Left ventricle myocardium inferior (tissue), 1 donor: ENCODE measurements at places on chromosomes 5 and 9.

DNA sequence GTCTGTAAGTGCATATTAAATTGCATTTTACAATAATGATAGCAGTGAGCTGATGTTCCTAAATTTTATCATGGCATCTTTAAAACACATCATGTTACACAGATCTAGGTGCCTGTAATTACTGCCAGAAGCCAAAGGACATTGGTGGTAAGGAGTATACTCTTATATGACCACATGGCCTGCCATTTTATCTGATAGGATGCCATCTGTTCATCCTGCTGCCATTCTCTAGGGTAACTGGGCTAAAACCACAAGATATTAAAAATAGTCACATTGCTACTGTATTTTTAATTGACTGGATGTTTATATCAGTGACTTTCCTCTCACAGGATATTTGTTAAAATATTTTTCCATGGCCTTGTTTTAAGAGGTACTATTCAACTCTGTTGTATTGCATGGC, 53.1 kb downstream of the HCN1 start:
- DNase-seq: no peak

DNA sequence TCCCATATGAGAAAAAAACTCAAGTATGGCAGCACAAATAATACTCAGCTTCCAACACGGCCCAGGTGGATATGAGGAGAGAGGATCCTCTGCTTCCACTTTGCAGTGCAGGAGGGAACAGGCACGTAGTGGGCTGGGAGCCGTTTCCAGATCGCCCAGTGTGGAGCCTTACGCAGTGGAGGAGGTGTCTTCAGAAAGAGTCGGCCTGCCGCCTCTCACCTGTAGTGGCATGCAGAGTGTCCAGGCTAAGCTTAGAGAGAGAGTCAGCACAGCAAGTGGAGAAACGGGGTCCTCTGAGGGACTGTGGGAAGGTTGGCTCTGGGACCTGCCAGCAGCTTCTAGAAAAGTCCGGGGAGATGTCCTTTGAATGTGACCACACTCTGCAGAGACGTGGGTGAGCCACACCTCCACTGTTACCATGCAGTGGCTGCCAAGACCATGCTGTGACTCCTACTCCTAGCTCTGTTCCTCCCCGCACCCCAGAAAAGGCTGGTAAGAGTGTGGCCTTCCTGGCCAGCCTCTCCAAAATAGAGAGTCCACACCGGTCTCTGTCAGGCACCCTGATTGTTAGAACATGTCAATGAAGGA, 3.5 kb upstream of the SEMA4D start:
- DNase-seq: no peak

- no peak for DNase-seq
Measured at GRCh38 chr9:119137479-119137878, 231.8 kb downstream of the BRINP1 start.

- DNase-seq: no peak
Measured at GRCh38 chr5:33362915-33363314, 77.8 kb upstream of the TARS1 start.

- no peak for DNase-seq
Measured at GRCh38 chr5:36897616-36898015, 21.0 kb downstream of the NIPBL start.

- DNase-seq: no peak
Measured at GRCh38 chr5:115600766-115601165, 1.5 kb downstream of the TICAM2 start.

DNA sequence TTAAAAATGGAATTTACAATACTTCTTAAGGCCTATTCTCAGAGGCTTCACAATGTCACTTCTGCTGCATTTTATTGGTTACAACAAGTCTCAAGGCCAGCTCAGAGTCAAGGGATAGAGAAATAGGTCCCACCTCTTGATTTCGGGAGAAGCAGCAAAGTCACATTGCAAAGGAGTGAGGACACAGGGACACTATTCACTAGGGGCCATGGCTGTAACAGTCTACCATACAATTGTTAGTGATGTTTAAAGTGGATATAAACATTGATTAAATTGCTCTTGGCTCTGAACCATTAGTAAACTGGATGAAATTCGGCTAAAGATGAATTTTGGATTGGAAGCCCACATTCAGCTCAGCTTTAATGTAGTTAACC, 21.7 kb upstream of the CMBL start:
- DNase-seq: no peak

DNA sequence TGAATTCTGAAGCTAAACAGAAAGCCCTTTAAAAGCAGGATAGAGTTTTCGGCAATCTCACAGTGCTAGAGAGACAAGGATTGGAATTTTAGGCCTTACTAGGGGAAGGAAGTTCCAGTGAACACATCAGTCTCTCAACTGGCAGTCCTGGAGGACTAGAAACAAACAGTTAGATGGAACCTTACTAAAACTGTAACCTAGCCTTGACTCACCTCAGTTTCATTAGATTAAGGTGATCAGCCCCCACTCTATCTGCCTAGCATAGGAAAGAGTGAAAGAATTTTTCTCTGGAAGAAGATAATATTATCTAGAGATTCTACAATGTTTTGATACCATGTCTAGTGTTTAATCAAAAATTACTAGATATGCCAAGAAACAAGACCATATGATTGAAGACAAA, 25.8 kb upstream of the SMIM23 start:
- DNase-seq: no peak

- no peak for DNase-seq
Measured at GRCh38 chr9:120942186-120943001, 15.8 kb upstream of the TRAF1 start.

GRCh38 chr9:68821911-68822310, 116.9 kb downstream of the PIP5K1B start:
- no peak for DNase-seq

GRCh38 chr9:108991479-108991878, 21.8 kb downstream of the CTNNAL1 start:
- DNase-seq: no peak

- DNase-seq: no peak
Measured at GRCh38 chr9:38214432-38214831, 145.4 kb upstream of the SHB start.

- no peak for DNase-seq
Measured at GRCh38 chr5:37631939-37632338, 207.9 kb downstream of the GDNF start.

GRCh38 chr5:171469326-171469725, 49.9 kb downstream of the FGF18 start:
- DNase-seq: no peak

GRCh38 chr5:180507661-180508060, 13.5 kb downstream of the CNOT6 start:
- DNase-seq: no peak

DNA sequence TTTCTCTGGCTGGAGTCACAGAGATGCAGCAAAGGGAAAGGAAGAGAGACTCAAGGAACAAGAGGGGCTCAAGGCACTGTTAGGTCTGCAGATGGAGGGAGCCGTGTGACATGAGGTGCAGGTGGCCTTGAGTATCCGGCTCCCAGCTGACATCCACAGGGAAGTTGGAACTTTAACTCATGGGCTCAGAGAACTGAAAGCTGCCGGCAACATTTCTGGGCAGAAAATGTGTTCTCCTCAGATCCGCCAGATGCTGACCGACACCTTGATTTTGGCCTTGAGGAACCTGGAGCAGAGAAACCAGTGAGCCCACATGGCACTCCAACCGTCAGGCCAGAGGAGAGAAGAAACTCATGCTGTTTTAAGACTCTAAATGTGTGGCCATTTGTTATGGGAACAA, 258.1 kb upstream of the IRX2 start:
- DNase-seq: no peak

DNA sequence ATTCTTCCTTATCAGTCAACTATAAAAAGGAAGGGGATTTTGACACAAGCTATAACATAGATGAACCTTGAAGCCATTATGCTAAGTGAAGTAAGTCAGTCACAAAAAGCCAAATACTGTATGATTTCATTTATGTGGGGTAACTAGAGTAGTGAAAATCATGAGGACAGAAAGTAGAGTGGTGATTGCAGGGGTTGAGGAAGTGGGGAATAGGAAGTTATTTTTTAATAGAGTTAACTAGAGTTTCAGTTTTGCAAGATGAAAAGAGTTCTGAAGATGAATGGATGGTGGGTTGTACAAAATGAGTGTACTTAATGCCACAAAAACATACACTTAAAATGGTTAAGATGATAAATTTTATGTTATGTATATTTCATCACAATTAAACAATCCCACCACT, 65.4 kb upstream of the FAM174A start:
- DNase-seq: no peak

GRCh38 chr9:76564297-76564696, 105.3 kb downstream of the GCNT1 start:
- DNase-seq: no peak

- DNase-seq: no peak
Measured at GRCh38 chr9:2086971-2087370, 71.8 kb downstream of the SMARCA2 start.

GRCh38 chr5:140556438-140556837, 835 bp downstream of the SRA1 start:
- DNase-seq: no peak

GRCh38 chr5:117488976-117489500, 914.4 kb upstream of the SEMA6A start:
- DNase-seq: no peak

DNA sequence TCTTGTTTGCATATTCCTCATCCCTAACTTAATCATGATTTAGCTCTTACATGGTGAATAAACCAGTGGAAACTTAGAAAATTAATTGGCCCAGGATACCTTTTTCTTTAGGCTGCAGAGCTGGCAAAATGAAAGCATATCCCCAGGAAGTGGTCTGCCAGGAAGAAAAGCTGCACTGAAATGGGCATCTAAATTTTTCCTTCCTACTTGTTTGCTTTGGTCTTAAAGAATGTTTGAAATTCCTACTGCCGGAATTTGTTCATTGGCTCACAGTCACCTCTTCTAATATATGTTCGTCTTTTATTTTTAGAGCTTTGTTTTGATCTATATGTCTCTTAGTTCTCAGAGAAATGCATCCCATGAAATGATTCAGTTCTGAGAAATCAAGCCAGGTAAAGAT, 113.2 kb upstream of the ELL2 start:
- DNase-seq: no peak

- no peak for DNase-seq
Measured at GRCh38 chr5:18141222-18141621, 507.0 kb downstream of the TAF11L14 start.

GRCh38 chr9:133119103-133119845, 1.8 kb downstream of the RALGDS start:
- peak; percentile 55 for DNase-seq

DNA sequence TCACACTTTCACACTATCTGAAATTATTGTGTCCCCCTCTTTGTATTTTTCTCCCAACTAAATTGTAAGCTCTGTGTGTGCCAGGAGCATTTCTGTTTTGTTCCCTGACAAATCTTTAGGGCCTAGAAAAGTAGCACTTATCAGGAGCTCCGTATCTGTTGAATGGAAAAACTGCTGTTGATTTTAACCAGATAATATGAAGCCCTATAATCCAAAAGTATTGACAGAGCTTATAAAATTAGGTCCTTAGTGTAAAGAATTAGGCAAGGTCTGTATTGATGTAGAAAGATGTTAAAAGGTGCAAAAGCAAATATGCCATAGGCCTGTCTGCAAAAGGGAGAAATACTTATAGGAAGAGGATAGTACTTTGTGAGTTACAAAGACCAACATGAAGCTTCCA, 109.4 kb upstream of the ISL1 start:
- no peak for DNase-seq

DNA sequence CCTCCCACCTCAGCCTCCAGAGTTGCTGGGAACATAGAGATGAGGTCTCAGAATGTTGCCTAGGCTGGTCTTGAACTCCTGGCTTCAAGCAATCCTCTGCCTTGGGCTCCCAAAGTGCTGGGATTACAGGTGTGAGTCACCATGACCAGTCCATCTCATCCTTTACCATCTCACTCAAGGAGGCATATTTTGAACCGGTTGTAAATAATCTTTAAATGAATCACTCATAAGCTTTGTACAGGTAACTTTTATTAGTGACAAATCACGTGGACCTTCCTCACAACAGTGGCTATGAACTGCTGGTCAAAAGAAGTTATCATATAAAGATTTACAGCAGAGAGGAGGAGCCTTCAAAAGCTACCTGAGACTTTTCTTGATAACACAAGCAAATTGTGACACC, 70.7 kb downstream of the RFK start:
- no peak for DNase-seq

- no peak for DNase-seq
Measured at GRCh38 chr5:107513337-107514085, 157.2 kb downstream of the EFNA5 start.

- no peak for DNase-seq
Measured at GRCh38 chr9:114198249-114199040, 43.1 kb downstream of the COL27A1 start.

DNA sequence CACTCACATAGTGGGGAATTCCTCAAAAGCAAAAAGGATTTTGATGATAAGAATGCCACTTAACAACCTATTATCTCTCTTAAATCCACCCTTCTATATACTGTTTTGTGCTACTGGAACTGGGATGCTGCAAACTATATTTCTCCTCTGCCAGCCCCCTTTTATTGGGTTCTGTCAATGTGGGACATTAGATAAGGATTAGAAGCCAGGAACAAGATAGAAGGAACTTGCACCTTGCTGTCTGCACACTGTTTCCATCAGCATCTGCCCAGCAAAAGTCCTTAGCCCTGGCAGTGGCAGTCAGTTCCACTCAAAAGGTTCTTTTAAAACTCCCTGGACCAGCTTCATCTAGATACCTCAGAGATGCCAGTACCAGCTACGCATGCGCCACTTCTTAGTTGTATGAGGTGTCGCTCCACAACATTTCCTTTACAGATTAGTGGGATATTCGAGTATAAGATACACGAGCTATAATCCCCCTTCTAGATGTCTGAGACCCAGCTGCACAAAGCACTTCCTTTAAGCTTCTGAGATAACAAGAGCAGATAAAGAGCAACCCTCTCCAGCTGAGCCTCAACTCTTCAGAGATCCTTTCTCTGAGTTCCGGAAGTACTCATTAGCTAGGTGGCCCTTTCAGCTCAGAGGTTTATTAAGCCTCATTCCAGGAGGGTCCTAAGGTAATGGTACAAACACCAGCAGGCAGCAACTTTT, 45.3 kb downstream of the CERT1 start:
- DNase-seq: no peak

- no peak for DNase-seq
Measured at GRCh38 chr9:86359151-86359879, 5.1 kb upstream of the TUT7 start.

DNA sequence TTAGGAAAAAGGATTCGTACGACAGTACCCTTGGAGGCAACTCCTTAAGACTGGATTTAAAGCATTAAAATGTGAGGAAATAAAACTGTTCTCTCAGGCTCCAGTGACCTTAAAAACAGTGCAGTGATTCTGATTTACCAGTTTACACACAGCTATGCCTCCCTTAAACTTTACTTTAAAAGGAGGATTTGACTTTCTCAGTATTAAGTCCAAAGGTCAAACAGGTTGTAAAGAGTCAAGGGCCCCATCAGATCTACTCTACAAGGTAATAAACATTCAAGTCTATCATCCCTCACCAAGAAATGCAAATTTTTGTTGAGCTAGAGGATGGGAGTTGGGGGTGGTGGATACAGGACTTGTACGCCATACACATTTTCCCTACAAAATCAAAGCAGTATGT, 75.2 kb downstream of the ELAVL2 start:
- no peak for DNase-seq

GRCh38 chr9:27385606-27386322, 88.8 kb upstream of the EQTN start:
- DNase-seq: no peak
